Hepatic stellate cell (primary cell): ENCODE measurements at places on chromosomes 6 and 20.

GRCh38 chr20:25547063-25547462 is 38.3 kb downstream of the NINL start:
- DNase-seq: no peak

- DNase-seq: no peak
Observed at GRCh38 chr6:107823047-107823557, 1.0 kb downstream of the SCML4 start.

- DNase-seq: peak; percentile 80
Observed at GRCh38 chr20:32902456-32903420, 44.0 kb downstream of the EFCAB8 start.

DNA sequence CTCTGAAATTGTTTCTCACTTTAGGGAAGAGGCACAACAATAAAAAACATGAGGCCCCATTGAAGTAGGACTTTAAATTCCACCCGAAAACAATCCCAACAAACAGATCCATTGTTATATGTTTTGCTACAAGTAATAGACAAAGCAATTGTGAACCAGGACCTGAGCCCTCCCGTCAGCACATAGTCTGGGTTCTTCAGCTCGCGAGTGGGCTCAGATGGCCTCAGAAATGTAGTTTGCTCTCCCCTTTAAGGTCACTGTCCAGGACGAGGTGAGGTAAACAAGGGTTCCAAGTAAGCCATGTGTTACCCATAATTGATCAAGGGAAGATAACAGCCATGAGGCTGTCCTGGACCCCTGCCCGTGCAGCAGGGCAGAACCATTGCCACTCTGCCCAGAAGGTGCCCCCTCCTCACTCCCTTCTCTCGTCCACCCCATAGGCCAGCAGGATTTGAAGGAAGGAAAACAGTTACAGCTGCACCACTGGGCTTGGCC is 160.1 kb upstream of the QKI start:
- DNase-seq: no peak

DNA sequence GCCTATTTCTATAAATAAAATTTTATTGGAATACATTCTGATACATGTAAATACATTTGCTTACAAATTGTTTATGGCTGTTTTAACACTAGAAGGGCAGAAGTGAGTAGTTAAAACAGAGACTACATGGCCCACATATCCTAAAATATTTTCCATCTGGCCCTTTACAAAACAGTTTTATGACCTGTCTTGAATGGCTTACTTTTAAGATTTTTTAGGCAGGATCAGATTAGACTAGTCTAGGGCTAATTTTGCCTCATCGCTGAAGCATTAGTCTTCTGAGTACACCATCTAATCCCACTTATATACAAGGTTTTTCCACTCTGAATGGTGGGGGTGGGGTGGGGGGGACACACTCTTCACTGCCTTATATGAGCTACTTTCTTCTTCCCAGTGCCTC is 27.1 kb downstream of the PLAGL1 start:
- DNase-seq: no peak

DNA sequence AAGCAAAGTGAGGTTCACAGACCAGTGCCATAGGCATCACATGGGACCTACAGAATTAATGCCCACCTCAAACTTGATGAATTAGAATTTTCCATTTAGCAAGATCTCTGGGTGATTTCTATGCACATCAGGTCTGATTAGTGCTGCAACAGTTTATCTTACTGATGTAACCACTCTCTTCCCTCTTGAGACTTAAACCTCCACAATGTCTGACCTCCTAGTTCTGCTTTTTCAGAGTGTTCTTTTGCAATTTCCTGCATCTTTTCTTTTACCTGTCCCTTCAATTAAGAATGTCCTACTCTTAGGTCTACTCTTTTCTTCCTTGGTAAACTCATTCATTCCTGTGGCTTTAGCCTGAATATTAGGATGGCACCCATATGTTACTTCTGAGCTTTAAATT is 615.3 kb downstream of the TFAP2A start:
- no peak for DNase-seq

DNA sequence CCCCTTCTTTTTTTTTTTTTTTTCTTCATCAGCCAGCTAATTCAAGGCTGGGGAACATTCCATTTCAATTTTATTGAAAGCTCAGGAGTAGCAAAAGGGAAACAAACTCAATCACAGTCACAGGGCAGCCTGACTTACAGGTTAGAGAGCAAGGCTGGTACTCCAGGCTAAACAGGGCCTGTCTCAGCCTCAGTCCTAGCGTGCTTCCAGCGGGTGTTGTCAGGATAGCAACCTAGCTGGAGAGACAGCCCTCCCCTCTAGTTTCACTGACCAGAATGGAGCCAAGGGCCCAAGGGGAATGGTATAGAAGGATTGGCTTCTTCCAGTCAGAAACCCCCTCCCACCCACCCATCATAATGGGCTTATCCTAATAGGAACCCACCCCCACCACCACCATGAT is 132.9 kb downstream of the PXDC1 start:
- no peak for DNase-seq

DNA sequence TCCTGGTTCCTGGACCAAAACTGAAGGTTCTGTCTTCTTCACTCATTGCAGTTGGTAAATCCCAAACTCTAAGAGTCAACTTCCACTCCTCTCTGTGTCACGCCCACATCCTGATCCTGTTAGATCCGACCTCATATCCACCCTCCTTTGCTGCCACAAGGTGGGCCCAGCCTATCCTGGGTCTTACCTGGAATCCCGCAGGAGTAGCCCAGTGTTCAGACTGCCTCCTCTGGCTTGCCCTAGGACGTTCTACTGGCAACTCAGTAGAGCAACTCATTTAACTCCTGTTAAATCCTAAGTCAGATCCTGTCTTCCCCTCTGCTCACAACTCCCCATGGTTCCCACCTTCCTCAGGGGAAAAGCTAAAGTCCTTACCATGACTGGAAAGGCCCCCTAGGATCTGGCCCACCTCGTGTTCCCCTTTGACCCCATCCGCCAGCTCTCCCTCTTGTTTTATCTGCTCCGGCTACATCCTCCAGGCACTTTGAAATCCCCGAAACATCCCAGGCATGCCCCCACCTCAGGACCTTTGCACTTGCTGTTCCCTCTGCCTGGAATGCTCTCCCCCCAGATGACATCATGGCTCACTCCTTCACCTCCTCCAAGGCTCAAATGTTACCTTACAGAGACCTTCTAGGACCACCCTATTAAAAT is 43.9 kb downstream of the TFEB start:
- DNase-seq: no peak

GRCh38 chr20:50358971-50359370 is 151.2 kb upstream of the PTPN1 start:
- no peak for DNase-seq

GRCh38 chr6:154157082-154157481 is 118.0 kb downstream of the OPRM1 start:
- DNase-seq: no peak

DNA sequence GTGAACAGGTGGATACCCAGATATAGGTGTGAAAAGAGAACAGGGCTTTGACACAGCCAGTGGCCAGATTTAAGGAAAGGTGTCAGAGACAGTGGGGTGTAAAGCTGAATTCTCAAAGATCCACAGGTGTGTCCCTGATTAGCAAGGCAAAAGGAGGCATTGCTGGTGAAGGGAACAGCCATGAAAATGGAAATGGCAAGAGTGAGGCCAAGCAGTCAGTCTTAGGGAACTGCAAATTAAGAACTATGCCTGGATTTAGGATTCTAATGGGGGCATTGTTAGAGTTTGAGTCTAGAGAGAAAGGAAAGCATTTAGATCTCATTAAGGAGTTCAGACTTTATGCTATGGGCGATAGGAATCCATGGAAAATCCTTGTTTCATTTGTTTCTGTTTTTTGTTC is 789.2 kb downstream of the MAFB start:
- DNase-seq: no peak

- peak; percentile 5 for DNase-seq
Observed at GRCh38 chr20:8721098-8721497, 347.8 kb upstream of the PLCB4 start.

DNA sequence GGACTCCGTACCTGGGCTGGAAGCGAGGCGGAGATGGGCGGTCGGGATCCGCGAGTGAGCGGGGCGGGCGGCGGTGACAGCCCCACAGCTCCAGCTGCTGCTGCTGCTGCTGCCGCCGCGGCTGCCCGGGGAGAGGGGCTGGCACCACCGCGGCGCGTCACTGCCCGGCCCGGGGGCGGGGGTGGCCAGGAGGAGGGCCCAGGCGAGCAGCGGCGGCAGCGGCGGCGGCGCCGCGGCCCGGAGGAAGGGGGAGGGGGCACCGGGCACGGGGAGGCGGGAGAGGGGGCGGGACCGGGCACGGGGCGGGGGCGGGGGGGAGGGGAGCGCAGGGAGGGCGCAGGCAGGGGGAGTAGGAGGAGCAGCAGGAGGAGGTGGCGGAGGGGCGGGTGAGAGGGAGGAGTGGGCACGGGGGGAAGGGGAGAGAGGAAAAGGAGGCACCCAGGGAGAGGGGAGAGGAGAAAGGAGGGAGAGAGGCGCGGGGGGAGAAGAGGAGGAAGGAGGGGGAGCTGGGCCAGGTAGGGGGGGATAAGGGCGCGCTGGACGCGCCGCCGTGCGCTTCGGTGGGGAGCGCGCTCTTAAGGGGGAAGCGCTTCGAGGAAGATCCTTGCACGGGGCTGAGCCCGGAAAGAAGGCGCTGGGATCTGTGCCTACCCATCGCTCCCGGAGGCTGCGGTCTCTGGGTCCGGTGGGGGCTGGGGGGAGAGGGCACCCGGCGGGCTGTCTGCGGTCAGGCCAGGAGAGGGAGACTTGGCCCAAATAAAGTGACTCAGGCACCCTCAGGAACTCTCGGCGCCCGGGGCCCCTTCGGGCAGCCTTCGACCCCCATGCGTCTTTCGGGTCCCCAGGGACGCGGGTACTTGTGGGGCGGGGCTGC is 101.5 kb downstream of the NOL4L start:
- DNase-seq: peak; percentile 78

DNA sequence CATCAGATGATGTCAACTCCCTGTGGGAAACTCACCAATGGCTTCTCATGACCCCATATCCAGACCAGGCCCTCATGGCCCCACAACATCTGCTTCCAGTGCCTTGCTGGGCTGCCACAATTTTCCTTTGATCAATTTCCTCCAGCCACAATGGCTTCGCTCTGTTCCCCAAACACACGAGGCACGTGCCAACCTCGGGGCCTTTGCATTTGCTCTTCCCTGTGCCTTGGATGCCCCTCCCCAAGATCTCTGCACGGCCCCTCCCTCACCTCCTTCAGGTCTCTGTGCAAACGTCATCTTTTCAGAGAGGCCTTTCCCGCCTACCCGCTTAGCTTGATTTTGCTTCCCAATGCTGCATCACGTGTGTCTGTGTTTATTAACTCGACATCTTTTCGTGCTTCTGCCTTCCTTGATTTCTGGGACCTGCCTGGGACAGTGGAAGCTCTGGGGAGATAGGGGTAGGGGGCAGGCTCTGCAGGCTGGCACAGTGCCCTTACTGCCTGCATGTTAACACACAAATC is 13.1 kb downstream of the PEDS1 start:
- DNase-seq: no peak

- DNase-seq: no peak
Observed at GRCh38 chr20:1281279-1282057, 15.4 kb downstream of the SNPH start.

- DNase-seq: no peak
Observed at GRCh38 chr6:22590423-22590822, 21.1 kb downstream of the HDGFL1 start.

- no peak for DNase-seq
Observed at GRCh38 chr6:1076531-1077459, 235.1 kb upstream of the FOXQ1 start.

- no peak for DNase-seq
Observed at GRCh38 chr6:138162955-138163575, 1.3 kb downstream of the ARFGEF3 start.

DNA sequence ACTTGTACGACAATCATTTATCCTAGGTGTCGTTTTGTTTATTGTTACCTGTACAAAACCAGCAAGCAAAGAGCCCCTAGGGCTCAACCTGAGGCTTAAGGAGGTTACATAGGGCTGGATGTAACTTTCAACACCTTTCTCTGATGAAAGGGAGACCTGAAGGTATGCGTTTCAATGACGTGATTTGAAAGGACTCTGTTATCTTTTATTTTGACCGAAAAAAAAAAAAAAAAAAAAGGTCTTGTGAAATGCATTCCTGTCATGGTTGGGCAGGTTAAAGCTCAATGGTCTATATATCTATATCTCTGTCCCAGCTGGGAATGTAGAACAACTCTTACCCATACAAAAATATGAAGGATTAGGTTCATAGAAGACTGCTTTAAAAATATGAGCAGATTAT is 78.7 kb upstream of the SASH1 start:
- DNase-seq: no peak

DNA sequence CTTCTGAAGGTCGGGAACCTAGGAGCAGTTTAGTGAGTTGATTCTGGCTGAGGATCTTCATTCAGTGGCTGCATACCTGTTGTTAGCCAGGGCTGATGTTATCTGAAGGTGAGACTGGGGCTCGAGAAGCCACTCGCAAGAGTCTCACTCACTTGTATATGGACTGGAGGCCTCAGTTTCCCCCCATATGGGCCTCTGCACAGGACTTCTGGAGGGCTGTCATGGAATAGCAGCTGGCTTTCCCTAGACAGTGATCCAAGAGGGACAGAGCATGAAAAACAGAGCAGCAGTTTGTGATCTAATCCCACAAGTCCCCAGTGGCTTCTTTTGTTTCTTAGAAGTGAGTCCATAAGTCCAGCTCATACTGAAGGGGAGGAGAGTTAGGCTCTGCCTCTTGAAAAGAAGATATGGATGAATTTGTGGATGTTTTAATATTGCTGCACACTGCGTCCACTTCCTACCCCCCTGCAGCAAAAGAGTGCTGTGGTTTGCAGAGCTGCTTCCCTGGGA is 623.4 kb downstream of the CDH26 start:
- DNase-seq: no peak

- DNase-seq: peak; percentile 96
Observed at GRCh38 chr20:62702895-62703852, 5.5 kb upstream of the NTSR1 start.

GRCh38 chr6:54284161-54284860 is 23.9 kb upstream of the TINAG start:
- no peak for DNase-seq

- no peak for DNase-seq
Observed at GRCh38 chr6:89928604-89929003, 34.3 kb downstream of the GJA10 start.

DNA sequence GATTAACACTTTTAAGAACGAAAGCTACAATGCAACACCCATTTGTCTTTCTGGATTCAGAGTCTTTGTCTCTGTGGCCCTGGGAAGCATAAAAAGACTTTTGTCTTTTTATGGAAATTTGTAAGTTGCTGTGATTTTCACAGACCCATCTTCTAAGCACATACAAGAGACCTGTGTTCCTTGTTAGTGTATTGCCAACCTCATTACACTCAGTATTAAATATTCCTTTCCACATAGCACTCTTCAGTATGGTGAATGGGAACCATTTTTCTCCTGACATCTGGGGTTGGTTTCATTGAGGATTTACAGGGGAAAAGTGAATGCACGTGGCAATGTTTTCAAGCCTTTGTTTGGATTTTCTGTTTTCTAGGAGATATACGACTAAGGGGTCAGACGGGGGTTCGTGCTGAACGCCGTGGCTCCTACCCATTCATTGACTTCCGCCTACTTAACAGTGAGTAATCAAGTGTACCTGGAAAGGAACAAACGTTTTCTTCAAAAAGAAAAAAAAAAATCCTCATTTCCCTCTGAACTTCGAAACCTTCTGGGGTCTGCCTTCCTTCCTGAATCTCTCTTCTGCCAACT is 141.7 kb downstream of the MTFR2 start:
- no peak for DNase-seq

- no peak for DNase-seq
Observed at GRCh38 chr6:37731888-37732287, 34.2 kb upstream of the MDGA1 start.

GRCh38 chr6:158565122-158565429 is 5.2 kb downstream of the TMEM181 start:
- DNase-seq: no peak
